T-helper 2 cell (primary cell): ENCODE measurements at places on chromosomes 4 and X.

DNA sequence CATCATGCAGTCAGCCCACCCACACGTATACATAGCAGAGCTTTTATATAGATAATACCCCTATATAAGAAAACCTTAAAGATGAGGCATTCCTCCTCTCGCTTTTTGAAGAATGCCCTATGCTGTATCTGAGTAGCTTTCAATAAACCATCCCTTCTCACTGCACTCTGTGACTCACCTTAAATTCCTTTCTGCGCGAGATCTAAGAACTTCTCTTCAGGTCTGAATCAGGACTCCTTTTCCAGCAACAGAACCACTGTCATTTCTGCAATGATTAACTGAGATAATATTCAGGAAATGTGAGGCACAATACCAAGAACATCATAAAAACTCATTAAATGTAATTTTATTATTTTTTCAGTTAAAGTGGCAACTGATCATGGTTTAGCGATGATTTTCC lies 76.4 kb upstream of the DCLK2 start:
- DNase-seq = no peak

GRCh38 chr4:123741906-123742305 lies 345.3 kb downstream of the SPRY1 start:
- DNase-seq = no peak

DNA sequence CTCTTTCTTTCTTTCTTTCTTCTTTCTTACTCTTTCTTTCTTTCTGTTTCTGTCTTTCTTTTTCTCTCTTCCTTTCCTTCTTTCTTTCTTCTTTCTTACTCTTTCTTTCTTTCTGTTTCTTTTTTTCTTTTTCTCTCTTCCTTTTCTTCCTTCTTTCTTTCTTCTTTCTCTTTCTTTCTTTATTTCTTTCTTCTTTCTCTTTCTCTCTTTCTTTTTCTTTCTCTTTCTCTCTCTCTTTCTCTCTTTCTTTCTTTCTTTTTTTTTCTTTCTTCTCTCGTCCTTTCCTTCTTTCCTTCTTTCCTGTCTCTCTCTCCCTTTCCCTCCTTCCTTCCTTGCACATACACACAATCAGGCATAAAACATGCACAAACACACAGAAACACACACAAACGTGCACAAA lies 79.3 kb upstream of the SHOX start:
- no peak for DNase-seq

GRCh38 chr4:94758700-94759399 lies 1.1 kb downstream of the BMPR1B start:
- DNase-seq = no peak

GRCh38 chr4:137082061-137082460 lies 450.2 kb downstream of the PCDH18 start:
- no peak for DNase-seq

DNA sequence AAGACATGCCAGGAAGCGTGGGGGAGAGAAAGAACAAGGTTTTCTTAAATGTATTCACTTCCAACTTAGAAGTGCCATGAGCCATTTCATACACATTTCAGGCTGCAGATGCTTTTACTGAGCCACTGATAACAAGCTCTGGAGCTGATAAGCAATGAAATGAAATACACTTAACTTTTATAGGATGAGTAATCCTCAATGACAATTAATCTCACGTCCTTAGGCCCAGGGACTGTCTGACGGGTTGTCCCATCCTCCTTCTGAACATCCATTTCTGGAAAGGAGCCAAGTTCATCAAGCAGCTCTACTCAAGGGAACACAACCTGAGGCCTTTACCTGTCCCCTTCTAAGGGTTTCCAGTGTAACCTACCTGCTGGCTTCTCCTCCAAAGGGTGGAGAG lies 121.2 kb downstream of the PARM1 start:
- no peak for DNase-seq

- no peak for DNase-seq
These were observed 587.3 kb downstream of the TMA16 start for GRCh38 chr4:164081801-164082200.

GRCh38 chr4:111652236-111652635 lies 493.0 kb upstream of the FAM241A start:
- DNase-seq = no peak

DNA sequence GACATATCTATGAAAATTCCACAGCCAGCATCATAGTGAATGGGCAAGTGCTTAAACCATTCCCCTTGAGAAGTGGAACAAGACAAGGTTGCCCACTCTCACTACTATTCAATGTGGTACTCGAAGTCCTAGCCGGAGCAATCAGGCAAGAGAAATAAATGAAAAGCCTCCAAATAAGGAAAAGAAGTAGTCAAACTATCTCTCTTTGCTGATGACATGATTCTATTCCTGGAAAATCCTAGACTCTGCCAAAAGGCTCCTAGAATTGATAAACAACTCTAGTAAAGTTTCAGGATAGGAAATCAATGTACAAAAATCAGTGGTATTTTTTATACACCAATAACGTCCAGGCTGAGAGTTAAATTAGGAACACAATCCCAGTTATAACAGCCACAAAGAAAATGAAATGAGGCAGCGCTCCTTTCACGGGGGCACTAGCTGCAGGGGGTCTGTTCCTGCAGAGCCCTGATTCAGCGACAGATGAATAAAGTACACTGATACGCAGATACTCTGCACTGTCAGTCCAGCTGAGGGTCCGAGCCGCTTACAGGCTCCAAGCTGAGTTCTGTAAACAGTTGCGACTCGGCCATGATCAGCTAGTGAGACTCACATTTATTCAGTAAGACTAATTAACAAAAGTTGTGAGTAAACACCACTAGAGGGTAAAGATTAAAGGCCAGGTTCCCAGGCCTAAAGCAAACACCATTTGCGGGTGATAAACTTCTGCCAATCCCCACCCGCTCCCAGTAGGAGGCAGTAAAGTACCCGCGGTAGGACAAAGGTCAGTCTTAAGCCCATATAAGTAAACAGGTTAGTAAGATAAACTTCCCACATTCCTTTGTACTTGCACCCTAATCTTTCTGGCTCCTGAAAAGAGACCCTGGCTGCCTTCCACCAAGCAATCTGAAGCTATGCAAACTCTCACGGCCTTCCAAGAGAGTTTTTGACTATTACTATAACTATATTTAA lies 290.6 kb upstream of the GRID2 start:
- DNase-seq = no peak

GRCh38 chr4:26044524-26044923 lies 130.5 kb downstream of the SMIM20 start:
- DNase-seq = no peak

DNA sequence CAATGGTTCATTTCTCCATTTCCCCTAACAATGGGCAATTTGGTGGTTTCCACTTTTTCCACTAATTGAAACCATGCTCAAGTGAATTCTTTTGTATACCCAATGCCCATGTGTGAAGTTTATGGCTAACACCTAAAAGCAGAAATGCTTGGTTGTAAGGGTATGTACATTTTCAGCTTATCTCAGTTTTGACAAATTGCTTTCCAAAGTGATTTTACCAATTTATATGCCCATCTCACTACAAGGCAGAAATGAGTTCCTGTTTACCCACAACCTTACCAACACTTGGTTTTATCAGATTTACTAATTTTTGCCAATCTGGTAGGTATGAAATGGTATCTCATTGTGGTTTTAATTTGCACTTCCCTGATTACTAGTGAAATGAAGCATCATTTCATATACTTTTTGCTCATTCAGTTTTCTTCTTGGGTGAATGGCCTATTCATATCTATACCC lies 14.8 kb downstream of the GPR34 start:
- no peak for DNase-seq

GRCh38 chr4:82428526-82428968 lies 1.7 kb downstream of the HNRNPDL start:
- DNase-seq = no peak

GRCh38 chr4:978957-979701 lies 5.8 kb upstream of the DGKQ start:
- no peak for DNase-seq

DNA sequence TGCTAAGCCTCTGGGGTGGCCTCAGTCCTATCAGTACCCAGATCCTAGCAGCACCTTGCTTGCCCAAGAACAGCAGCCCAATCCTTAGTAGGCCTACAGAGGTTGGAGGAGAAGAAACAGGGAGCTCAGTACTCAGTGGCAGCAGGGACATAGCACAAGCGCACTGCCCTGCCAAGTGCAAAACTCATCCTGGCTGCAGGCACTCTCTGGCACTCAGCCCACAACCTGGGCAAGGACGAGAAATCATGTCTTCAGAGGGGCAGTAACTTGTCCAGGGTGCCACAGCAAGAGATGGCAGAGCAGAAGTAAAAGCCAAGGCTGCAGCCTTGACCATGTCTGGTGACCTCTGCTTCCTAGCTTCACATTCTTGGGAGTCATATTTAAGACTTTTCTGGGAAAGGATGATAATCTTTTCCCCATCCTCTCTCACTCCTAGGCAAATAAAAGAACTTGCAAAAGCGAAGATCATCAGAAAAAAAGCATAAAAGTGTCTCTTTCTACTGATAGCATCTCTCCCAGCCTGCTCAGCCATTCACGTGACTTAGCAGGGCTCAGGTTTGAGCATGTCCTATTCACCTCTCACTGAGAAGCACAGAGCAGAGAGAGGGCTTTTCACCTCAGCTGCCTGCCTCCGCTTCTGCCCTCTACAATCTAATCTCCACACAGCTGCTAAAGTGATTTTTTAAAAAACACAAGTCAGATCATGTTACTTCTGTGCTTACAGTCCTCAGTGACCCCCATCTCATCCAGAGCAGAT lies 37.2 kb upstream of the MAGEA4 start:
- no peak for DNase-seq

GRCh38 chr4:6606465-6607235 lies 31.7 kb downstream of the MAN2B2 start:
- no peak for DNase-seq

DNA sequence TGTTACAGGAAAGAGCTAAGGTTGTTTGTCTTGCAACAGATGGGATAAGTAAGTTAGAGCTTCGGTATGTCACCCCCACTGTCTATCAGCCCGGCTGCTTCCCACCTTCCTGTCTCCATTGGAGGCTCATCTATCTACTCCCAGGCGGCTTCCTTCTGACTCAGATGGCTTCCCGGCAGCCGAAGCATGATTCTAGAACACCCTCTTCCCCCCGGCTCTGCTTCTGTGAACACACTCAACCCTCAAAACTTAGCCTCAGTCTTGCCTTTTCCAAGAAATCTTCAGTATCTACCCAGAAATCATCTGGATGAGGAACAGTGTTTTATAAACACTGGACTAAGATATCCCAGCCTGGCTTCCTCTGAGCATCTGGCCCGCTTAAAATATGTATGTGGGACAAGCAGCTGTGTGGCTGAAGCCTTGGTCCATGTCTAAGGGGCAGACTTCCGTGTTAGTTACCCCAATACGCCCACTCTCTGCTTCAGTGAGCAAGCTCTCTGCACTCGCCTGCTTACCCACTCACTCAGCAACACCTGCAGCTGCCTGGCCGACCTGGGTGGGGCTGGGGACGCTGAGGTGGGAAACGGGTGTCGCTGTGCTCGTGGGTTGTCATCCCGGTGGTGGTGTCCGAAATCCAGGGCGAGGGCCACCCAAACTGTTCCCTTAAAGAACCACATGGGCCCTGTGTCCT lies 12.0 kb upstream of the SLC2A9 start:
- DNase-seq = no peak

DNA sequence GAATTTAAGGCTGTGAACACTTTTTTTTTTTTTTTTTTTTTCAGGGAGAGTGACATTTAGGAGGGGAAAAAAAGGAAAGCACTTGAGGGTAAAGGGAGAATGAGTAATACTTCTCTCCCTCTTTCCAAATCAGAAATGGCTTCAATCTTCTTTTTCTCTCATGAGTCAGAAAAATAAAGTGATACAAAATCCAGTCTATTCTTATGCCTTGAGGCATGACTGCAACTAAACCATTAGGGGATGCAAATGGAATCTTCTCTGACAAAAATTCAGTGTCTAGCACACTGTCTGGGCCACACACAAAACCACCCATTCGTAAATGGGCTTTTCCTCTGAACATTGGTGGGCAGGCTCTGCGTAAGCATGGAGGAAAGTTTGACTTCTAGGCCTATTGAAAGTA lies 46.7 kb upstream of the POU4F2 start:
- no peak for DNase-seq
